ENCODE measurements at places on chromosomes 4 and X. TPM values are rescaled to one million over a fixed set of nuclear protein-coding genes. Genes with fewer than 3 reads are reported as not detected.

DNA sequence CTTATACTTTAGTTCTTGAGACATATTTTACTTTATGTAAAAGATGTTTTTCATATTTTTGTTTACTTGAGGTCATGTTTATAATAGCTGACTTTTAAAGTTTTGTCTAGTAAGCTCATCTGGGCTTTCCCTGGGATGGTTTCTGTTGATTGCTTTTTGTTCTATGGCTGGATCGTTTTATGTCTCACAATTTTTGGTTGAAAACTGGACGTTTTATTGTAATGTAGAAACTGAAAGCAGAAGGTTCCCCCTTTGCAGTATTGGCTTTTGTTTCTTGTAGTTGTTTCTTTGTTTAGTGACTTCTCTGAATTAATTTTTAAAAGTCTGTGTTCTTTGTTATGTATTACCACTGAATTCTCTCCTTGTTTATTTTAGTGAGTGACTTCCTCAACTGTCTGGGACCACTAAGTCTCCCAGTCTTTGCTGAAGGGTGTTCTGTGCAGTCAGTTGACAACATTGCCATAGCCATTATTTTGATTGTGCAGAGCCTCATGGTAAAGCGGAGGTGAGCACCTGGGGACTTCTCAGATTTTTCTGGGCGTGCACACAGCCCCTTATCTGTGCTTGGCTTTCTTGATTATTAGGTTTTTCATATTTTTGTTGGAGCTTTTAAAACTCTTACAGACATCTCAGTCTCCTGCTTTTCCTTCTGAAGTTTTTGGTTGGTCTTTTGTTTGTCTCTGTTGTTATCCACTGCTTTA lies 31.0 kb downstream of the KDM6A start:
- no peak for DNase-seq

ETDB gene
- not detected for total RNA-seq

AKAP14 gene
- 0.97 TPM for total RNA-seq

DNA sequence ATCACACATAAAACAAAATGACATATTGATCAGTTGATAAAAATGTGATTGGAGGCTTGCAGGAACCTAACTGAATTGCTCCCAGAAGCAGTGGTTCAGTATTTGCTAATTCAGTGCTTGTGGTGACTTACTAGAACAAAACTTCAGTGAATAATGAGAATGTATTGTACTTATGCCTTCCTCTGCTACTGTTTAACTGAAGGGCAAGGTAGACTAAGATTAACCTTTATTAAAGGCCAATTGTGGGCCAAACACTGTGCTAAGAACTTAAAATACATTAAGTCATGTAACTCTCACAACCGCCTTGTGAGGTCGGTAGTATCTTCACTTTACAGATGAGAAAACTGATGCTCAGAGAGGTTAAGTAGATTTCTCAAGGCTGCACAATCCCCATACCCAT lies 14.9 kb downstream of the IGFBP7 start:
- no peak for DNase-seq

DNA sequence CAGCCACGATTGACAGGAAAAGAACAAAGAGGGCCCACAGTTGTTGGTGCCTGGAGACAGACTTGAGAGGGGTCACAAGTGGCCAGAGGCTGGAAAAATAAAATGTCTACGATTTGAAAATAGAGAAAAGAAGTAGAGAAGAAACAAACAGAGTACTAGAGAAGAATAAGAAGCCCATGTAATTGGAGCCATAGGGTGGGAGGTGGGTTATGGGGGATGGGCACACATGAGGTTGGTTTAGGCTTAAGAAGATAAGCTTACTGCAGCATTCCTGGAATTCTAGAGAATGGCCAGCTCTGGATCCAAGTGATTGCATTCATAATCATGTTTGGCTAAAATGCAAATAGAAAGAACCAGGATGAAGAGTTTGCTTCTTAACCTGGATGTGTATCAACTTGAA lies 210.7 kb downstream of the MAML3 start:
- DNase-seq: no peak

- no peak for DNase-seq
Measured at GRCh38 chrX:151039351-151039750, 56.2 kb downstream of the HMGB3 start.

DNA sequence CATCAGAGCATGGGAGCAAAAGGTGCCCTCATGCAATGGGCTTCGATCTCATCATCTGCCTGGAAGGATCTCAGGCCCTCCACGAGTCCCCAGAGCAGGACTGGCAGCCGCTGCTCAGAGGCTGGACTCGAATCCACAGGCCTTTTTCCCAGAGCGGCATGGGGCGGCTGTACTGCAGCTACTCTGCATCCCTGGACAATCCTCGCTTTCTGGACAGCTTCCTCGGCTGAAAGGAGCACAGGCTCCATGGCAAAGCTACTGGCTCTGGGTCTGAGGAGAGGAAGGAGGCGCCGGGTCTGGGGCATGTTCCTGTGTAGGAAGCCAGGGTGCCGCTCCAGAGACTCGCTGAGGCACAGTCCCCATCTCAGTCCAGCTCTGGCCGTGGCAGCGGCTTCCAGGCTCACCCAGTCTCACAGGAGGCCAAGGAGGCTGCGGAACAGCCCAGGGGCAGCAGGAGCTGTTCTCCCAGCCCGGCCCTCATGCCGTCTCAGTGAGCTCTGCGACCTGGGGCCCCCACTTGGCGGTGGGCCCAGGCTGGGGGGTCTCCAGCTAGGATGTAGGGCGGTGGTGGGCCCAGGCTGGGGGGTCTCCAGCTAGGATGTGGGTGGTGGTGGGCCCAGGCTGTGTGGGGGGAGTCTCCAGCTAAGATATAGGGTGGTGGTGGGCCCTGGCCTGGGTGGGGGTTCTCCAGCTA lies 2.7 kb upstream of the SPON2 start:
- no peak for DNase-seq

- DNase-seq: no peak
Measured at GRCh38 chrX:132636080-132636479, 147.2 kb upstream of the MBNL3 start.

DNA sequence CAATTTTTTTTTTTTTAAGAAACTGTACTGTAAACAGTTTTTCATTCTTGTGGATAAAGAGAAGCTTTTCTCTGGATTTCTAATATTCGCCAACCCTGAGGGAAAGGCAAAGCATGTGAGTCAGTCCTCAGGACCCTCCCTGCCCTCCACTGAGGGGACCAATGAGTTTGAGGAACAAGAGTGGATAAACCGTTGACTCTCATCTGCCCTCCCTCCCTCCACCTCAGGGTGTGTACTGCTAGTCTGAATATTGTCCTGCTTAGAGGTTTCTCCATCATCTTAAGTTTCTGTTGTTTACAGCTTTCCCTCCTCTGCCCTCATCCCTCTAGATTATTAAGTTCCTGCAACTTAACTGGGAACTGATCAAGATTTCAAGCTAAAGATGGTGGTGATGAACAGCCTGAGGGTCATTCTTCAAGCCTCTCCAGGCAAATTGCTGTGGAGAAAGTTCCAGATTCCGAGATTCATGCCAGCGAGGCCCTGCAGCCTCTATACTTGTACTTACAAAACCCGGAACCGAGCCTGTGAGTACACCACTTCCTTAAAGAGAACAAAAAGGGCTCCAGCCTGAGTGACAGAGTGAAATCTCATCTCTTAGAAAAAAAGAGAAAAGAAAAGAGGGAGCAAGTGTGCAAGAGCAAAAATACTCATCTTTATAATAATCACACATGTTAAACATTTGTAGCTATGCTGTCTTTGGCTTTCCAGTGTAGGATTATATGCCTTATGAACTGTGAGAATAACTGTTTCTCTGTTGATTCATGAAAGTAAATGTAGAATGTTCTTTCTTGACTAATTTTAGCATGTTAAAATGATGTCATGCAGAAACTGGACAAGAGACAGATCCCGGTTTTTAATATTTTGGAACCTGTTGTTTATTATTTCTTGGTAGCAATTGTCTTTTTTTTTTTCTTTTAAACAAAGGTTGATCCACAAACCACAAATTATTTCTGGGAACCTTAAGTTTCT lies 11.9 kb downstream of the CA5B start:
- DNase-seq: no peak

- DNase-seq: no peak
Measured at GRCh38 chr4:6277935-6278800, 8.5 kb downstream of the WFS1 start.

SEC24B gene
- total RNA-seq: 33.8 TPM

CDKL2 gene
- total RNA-seq: 1.2 TPM

GRCh38 chr4:39259571-39260330 lies 77.4 kb downstream of the WDR19 start:
- no peak for DNase-seq

- DNase-seq: no peak
Measured at GRCh38 chr4:108171339-108172230, 2.9 kb upstream of the LEF1 start.

MXD4 gene
- 15.4 TPM for total RNA-seq

XAGE2 gene
- not detected for total RNA-seq

GRCh38 chrX:111035256-111035655 lies 60.7 kb upstream of the PAK3 start:
- no peak for DNase-seq

GRCh38 chrX:87728024-87728423 lies 210.4 kb downstream of the KLHL4 start:
- no peak for DNase-seq

GRCh38 chrX:123525123-123525725 lies 207.6 kb downstream of the THOC2 start:
- DNase-seq: no peak

DNA sequence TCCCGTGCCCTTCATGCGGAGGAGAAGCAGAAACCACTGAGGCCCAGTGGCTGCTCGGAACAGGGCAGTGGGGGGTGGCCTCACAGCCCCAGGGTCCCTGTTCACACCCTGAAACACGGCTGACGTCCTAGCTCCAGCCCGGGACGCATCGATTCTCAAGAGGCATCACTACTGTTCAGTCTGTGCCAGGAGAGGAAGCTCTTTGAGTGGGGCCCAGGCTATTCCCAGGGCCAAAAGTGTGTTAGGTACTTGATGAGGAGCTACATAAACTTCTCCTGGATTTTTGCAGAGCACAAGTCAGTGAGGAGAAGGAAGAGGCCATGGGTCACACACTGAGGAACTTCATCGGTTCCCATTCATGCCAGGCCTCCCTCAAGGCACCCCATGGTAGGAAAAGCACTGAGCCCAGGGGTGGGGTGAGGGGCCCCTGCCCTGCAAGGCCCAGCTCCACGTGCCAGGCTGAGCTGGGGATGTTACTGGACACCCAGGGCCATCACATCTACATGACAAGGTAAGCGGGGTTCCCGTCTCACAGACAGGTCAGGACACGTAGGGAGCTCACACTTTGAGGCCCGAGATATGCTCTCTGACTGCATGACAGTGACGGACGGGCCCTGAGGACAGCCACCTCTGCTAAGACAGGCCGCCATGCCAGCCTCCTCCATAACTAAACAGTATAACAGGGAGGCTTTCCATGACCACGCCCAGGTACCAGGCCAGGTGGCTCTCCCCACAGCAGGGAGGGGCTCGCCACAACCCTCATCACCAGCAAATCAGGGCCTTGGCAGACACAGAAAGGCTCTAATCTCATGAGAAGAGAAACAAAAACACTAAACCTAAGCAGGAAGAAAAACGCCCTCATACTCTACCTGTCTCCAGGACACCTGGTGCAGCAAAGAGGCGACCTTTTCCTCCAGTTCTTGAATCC lies 12.4 kb downstream of the TNIP2 start:
- no peak for DNase-seq

CORIN gene
- total RNA-seq: 4.8 TPM

GRCh38 chrX:108362026-108362425 lies 76.2 kb downstream of the COL4A6 start:
- DNase-seq: no peak

GAGE12J gene
- not detected for total RNA-seq

- DNase-seq: no peak
Measured at GRCh38 chr4:66736606-66737005, 808.7 kb downstream of the CENPC start.

SMARCA1 gene
- total RNA-seq: 38.8 TPM

SPANXN4 gene
- total RNA-seq: not detected

RBM46 gene
- not detected for total RNA-seq

DNA sequence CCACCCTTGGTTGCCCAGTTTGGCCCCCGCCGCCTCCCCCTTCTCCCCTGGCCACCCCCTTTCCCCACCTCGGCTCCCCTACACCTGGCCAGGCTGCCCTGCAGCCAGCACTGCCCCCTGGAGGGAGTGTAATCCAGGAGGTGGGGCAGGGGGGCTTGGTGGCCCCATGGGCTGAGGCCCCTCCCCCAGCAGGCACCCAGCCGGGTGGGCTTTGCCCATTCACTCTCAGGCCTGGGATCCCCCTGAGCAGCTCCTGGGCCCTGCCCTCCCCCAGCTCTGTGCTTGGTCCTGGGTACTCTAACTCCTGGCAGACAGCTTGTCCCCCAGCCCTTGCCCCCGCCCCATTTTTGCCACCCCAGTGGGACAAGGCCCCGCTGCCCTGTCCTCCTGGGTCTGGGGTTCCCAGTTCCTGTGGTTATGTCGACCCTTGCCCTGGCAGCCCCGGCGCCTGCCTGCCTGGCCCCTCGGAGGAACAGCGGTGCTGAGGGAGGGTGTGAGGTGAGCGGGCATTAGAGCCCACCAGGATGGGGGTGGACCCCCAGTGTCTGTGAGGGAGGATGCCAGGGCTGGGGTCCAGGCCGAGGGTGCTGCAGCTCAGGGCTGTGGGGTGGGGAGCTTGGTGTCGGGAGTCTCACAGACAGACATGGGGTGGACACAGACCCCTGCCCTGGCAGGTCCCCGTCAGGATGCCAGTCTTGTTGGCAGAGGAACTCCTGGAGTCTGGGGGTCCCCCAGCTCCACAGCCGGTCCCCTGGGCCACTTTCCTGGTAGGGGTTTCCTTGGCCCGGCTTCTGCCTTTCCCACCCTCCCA lies 10.2 kb downstream of the NAT8L start:
- no peak for DNase-seq

NPY5R gene
- total RNA-seq: not detected

GRCh38 chrX:97096385-97096784 lies 212.7 kb downstream of the RPA4 start:
- DNase-seq: no peak

SPCS3 gene
- total RNA-seq: 37.9 TPM

DNA sequence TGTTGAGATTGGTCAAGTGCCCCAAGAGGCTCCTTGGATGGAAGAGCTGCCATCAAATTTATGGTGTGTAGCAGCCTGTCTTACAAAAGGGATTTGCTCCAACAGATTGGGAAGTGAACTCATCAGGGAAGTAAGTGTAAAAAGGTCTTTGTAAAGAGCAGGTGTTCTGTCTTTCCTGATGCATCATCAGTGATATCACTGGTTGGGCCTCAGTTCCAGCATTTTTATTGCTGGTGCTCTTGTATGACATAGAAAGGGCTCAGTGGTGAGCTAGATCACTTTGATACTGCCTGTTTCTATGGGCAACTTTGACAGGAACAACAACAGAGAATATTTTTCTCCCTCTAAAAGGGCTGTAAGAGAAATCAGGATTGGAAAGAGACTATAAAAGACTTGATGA lies 8.7 kb upstream of the GABRE start:
- no peak for DNase-seq

SPANXN3 gene
- not detected for total RNA-seq

Data from uterus (tissue), 4 donors.